ENCODE measurements at places on chromosomes 3 and 15. TPM values are rescaled to one million over a fixed set of nuclear protein-coding genes. Genes with fewer than 3 reads are reported as not detected.
A peak's percentile ranks its signal among the peaks of the same experiment; 100 is the strongest.

Gene CACNA1D
- not detected for polyA plus RNA-seq

Gene CERS3
- polyA plus RNA-seq, result 8.4 TPM

Gene LIPC
- not detected for polyA plus RNA-seq

Gene CLRN1
- not detected for polyA plus RNA-seq

Gene IL12A
- polyA plus RNA-seq, result 0.42 TPM

Gene ALDH1A2
- polyA plus RNA-seq, result 1.9 TPM

Gene THSD4
- 24.5 TPM for polyA plus RNA-seq

Gene PLCD1
- 26.0 TPM for polyA plus RNA-seq

Gene TM6SF1
- 0.05 TPM for polyA plus RNA-seq

Gene ISLR
- not detected for polyA plus RNA-seq

Gene CIDEC
- not detected for polyA plus RNA-seq

Gene DVL3
- polyA plus RNA-seq, result 21.9 TPM

Gene ANKUB1
- polyA plus RNA-seq, result 0.77 TPM

GRCh38 chr3:194972641-194973040 lies 287.0 kb downstream of the FAM43A start:
- DNase-seq, result no peak

DNA sequence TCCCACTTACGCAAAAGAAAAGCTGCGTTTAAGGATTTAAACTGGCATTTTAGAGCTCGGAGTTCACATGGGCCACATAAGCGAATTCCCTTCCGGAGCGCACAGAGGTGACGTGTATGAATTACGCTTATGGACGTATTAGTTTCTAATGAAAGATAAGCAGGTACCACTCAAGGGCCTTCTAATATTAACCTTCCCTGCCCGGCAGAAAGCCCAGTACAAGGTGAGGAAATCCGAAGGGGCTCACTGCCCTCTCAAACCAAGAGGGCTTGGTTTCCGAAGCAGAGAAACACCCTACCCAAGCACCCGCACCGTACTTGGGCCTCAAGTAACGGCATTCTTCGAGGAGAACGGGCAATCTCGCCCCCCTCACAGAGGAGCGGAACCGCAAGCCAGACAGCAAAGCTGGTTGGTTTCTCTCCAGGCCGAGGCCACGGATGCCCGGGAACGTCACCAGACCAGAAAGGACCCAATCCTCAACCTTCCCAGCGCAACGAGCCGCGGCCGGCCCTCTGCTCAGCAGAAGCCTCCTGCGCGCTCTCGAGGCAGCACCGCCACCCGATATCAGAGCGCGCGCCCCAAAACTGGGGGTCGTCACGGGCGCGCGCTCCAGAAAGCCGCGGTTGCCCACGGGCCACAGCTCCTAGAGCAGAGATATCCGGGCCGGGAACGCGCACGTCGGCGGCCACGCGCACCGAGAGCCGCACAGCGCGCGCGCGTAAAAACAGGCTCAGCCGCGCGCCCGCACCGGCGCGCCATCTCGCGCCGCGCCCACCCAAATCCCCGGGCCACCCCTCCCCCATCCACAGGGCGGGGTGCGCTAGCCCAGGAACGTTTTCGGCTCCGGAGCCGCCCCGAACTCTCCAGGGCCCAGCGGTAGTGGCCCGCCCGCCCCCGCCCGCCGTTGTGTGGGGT lies 676 bp downstream of the QRICH1 start:
- DNase-seq, result peak; percentile 45

DNA sequence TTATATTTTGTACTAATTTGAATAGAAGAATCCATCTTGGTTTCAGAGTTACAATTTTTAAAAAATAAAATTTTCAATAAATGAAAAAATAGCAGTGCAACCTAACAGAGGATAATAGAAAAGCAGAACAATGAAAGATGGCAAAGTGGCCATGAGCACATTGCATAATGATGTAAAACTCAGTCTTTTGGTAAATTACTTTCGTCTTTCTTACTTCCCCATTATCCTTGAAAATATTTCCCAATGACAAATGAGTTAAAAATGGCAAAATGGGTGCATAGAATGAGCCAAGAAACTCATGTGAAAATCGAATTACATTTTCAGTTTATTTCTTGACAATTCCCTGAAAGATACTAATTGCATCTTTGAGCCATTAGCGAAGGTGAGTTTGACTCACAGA lies 236.4 kb downstream of the CDIN1 start:
- DNase-seq, result no peak

- DNase-seq, result no peak
Measured at GRCh38 chr15:61545763-61546162, 316.7 kb upstream of the RORA start.

DNA sequence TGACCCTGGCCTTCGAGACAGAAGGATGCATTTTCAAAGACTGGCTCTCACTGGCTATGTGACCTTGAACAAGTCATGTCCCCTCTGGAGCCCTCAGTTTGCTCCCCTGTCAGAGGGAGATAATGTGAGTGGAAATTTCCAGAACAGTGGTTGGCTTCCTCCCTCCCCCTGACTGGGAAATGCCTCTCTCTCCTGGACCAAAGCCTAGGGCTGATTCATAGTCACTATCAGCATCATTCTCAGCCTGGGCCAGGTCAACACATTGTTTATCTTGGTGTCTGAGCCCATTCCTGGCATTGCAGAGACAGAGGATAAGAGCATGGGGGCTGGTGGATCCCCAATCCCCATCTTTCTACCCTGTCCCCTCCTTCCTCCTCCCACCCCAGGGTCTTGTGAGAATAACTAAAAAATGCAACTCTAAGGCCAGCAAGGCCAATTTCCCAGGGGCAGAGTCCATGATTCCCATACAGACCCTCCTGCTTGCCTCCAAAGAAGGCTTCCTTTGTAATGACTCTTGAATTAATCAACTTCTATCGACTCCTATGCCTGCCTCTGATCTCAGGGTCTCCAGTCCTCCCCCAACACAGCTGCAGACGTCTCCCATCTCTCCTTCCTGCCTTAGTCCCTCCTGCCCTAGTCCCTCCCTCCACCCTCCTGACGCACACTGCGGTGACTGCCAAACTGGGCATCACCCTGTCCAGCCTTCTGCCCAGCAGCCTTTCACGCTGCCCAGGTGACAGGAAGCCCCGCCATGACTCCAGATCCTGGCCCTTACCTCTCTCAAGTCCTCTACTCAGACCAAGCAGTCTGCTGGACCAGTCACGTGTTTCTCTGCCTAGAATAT lies 35.4 kb upstream of the CORO2B start:
- no peak for DNase-seq

DNA sequence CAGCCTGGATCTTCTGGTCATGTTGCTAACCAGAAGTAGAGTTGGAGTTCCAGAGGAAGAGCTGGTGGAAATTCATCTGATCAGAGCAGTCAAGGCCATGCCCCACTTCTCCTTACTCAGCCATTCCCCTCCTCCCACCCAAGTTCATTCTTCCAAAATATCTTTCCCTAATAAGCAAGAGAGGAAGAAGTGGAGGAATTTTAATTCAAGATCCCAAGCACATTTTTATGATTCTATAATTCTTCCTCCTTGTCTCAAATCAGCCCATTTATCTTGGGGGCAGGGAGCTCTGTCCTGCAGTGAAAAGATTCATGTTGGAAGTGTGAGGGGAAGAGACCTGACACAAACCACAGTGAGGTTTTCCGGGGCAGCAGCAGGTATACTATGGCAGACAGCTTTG lies 85.0 kb upstream of the GALNT15 start:
- DNase-seq, result no peak

GRCh38 chr3:46604127-46604526 lies 8.2 kb upstream of the FAM240A start:
- DNase-seq, result no peak

- DNase-seq, result no peak
Measured at GRCh38 chr3:141388823-141389621, 20.7 kb downstream of the ZBTB38 start.

GRCh38 chr15:98124581-98124980 lies 164.1 kb downstream of the ARRDC4 start:
- peak; percentile 19 for DNase-seq

DNA sequence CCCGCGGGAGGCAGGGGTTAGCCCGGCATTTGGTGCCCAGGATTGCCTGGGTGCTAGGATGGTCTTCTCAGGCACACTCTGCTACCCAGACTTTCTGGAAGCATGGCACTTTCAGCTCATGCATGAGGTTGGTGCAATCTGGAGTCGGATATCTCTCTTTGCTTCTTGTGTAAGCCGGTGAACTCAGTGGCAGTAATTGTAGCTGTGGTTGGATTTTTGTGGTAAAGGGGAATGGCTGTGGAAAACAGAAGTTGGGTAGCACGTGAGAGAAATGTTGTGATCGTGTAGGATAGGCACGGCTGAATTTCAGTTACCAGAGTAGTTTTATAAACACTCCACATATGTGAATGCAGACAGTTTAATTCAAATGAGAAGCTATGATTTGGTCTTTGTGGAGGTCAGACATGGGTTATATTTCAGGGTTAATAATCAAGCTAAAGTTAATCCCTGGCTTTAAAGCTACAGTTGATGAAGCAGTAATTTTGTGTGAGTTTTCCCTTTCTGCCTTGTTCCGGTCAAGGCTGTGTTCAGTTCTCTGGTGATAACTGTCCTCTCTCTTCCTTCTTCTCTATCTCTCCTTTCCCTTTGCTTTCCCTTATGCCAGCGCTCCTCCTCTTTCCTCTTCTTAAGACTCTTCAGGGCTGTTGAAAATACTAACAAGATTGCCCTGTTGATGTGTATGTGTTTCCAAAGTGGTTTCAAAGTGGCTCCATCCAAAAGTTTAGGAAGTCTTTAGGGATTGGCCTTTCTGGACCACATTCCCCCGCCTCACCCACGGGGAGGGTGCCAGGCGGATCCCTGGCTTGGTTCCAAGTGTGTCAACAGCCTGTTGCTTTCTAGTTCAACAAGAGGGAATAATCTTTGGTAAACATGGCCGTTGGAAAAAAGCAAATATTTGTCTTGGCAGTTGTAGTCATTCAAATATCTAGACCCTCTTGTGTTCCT lies 404.6 kb upstream of the C2CD4B start:
- no peak for DNase-seq

- DNase-seq, result no peak
Measured at GRCh38 chr3:157300094-157300493, 136.6 kb upstream of the PTX3 start.

DNA sequence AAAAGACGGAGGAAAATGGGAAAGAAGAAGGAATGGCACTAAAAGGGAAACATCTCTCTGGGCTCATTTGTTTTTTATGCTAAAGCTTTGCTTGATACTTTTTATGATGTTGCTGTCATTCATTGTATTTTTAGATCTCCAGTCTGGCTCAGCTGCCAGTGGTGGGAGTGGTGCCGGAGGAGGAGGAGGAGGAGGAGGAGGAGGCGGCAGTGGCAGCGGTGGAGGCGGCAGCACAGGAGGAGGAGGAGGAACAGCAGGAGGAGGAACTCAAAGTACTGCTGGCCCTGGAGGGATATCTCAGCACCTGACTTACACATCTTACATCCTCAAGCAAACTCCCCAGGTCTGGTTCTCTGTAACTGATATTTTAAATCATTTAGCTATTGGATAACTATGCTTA lies 49.6 kb downstream of the MAP6D1 start:
- DNase-seq, result no peak

GRCh38 chr15:60854858-60855564 lies 374.1 kb downstream of the RORA start:
- peak; percentile 57 for DNase-seq

DNA sequence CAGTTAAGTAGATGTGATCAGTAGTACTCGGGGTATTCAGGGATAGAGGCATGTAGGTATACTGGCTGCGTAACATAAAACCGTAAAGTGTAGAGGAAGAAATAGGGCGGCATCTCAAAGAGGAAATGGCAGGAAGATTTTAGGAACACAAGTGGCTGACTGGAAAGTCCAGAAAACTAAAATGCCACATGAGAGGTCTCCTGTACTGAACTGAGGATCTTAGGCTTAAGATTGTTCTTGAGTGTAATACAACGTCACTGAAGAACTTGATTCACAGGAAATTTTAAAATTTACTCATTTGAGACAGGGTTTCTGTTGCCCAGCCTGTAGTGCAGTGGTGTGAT lies 2.3 kb upstream of the LMLN start:
- no peak for DNase-seq

- no peak for DNase-seq
Measured at GRCh38 chr15:51846463-51847230, 17.2 kb downstream of the TMOD3 start.

- no peak for DNase-seq
Measured at GRCh38 chr15:32861761-32862160, 144.0 kb downstream of the GREM1 start.

GRCh38 chr3:113161661-113162060 lies 49.7 kb upstream of the BOC start:
- no peak for DNase-seq

DNA sequence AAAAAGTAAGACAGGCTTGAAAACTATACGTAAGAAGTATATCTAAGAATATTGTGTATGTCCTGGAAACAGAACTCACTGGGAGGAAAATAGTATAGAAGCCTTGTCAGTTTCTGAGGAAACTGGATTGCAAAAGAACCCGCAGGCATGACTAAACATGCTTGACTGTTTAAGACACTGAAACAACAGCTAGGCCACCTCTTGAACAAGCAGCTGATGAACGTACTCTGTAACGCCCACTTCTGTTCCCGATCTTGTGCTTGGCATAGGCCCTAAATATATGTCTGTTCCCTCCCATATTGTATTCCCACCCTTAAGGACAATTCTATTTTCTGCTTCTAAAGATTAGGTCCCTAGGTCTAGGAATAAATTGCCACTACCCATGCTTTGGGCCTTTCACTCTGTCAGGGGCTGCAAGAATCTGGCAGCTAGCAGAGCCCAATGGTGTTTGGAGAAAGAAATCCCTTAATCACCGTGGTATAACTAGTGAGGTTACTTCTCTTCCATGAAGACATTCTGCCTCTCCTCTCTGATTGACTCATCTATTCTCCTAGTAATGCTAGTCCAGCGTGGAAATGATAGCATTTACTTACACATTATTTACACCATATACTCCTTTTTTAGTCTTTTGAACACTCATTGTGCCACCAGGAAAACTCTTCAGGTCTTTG lies 46.2 kb downstream of the CD200 start:
- peak; percentile 78 for DNase-seq

DNA sequence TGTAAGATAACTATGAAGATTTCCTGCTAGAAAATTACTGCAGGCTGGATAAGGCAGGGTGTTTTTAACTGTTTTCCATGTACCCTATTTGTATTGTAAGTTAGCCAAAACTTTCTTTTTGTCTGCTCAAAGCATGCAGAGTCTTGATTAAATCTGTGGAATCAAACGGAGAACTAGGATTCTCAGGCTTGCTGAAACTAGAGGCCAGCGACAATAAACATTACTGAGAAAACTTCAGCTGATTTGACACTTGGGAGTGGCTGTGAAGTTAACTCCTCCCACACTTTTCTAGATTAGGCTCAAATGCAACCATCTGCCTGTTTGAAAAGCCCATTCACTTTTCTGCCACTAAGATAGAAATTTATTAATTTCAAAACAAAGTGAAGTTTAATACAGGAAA lies 153.2 kb upstream of the FRMD4B start:
- no peak for DNase-seq

- no peak for DNase-seq
Measured at GRCh38 chr3:184373422-184373821, 4.6 kb downstream of the THPO start.

DNA sequence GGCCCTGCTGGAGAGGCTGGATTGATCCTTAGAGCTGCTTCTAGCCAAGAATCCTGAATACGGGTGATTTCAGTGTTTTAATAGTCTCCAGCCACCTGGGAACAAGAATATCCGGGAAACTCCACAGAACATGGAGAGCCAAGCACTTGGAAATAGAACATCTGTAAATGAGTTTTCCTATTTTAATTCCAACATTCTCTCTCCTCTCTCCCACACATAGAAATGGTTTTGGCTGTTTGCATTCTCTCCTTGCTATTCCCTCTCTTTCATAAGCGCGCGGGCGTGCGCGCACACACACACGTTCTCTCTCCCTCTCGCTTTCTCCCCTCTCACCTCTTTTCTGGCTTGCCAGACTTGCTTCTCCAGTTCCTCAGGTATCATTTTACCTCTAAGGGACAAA lies 50.6 kb downstream of the GADL1 start:
- no peak for DNase-seq

- DNase-seq, result no peak
Measured at GRCh38 chr3:136151219-136151618, 44.9 kb downstream of the MSL2 start.
